Activated T-helper 1 cell treated with Interleukin-2 at 50 U/mL for 16 hours (primary cell): ENCODE measurements at places on chromosomes 3 and 15.

GRCh38 chr3:27713435-27714145 is 8.5 kb downstream of the EOMES start:
- DNase-seq = no peak

GRCh38 chr3:10516544-10517452 is 11.4 kb upstream of the ATP2B2 start:
- no peak for DNase-seq

DNA sequence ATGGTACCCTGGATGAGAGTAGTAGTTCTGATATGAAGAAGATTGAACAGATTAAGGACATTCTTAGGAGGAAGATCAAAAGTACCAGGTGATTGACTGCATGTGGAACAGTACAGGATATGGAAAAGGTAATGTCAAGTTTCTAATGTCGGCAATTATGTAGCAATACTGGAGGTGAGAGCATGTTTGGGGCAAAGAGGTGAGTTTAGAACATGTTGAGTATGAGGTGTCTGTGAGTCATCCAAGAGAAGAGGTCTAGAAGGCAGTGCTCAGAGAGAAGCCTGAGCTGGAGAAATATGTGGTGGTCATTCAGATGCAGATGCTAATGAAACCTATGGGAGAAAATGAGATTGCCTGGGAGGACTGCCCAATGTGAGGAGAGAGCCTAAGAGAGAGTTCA is 305.6 kb downstream of the ZBTB20 start:
- DNase-seq = no peak

- DNase-seq = no peak
Observed at GRCh38 chr15:85497172-85497569, 116.8 kb downstream of the AKAP13 start.

GRCh38 chr3:105662306-105662705 is 206.5 kb downstream of the CBLB start:
- DNase-seq = no peak

DNA sequence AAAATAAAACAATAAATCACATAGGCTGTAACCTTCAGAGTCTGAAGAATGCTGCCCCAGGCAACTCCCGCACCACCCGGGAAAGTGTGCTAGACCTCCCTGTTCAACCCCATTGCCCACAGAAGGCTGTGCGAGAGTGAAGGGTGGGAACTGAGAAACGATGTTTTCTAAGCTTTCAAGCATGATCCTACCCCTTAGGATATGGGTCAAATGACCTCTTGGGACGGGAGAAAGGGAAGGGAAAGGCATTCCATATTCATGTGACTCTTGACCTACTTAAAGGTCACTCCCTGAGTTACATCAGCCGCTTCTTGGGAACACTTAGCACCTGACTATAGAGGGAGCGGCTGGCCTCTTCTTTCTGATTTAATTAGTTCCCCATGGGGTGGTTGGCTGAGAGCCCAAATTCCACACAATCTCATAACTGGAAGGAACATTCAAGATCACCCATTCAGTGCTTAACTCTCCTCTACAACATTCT is 114.7 kb upstream of the SLC24A5 start:
- no peak for DNase-seq

DNA sequence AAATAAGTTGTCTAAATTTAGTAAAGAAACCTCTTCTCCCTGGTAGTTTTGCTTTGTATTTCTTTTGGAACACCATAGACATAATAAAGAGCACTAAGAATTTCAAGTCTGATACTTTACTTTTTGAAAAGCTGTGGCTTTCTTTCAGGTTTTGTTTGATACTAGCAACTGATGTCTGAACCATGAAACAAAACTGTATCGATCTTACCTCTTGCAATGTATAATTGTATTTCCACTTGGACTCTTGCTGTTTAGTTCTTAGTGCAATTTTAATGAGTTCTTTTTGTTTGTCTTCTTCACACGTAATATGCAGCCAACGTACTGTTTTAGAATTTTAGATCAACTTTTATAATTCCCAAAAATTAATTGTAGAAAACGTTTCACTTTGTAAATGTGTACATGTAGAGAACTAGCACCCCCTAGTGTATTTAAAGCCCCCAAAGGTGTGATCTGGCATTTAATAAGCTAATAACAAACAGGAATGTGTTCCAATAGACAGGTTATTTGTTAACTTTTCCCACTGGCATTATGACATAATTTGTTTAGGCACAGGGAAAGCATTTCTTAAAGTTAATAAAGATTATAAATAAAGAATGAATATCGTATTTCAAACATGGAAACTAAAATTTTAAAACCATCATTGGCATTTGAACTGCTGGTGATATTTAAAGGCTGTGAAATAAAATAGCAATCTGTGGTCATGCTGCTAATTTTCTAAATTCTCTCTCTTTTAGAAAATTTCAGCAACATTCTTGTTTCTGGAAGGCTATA is 289.1 kb upstream of the DNAJC19 start:
- no peak for DNase-seq

DNA sequence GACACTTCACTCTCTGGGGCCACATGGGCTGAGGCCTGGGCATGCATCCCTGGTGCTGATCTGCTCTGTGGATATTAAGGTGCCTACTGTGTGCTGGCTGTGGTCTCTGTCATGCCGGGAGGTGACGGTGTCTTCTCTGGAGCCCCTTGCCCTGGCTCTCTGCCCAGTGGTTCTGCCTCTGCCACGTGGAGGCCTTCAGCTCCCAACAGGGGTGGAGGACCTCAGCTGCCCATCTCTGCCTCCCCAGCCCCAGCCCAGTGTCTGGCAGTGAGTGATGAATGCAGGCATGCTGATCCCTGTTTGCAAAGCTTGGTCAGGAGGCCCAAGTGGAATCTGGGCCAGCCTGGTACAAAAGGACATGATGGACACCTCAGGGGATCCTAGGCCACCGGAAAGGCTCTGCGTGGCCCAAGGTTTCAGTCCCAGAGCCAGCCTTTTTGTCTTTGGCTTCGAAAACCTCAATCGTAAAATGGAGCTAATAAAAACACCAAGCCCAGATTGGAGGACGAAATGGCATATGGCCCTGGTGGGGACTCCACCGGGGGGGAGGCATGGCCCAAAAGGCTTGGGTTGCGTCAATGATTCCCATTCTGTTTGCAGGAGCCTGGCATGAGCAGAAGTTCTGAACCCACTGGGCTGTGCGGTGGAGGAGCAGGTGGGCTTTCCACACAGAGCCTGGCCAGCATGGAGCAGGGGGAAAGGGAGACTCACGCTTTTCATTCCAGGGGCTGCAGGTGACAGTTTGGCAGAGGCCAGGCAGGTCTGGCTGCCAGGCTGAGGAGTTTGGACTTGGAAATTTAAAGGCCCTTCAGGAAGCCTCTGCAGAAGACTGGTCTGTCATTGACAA is 54.7 kb upstream of the KLF13 start:
- no peak for DNase-seq

- peak; percentile 72 for DNase-seq
Observed at GRCh38 chr3:138923531-138923994, 23.4 kb downstream of the FOXL2 start.

- DNase-seq = no peak
Observed at GRCh38 chr15:69724333-69724732, 271.7 kb downstream of the RPLP1 start.
